ENCODE measurements at places on chromosomes 3 and 15. TPM values are rescaled to one million over a fixed set of nuclear protein-coding genes. Genes with fewer than 3 reads are reported as not detected.

The PCSK6 gene
- polyA plus RNA-seq, result 0.66 TPM

The UBAP1L gene
- 8.4 TPM for polyA plus RNA-seq

The LRRN1 gene
- polyA plus RNA-seq, result 0.27 TPM

The KBTBD13 gene
- not detected for polyA plus RNA-seq

The IMP3 gene
- 85.1 TPM for polyA plus RNA-seq
